Gastrocnemius medialis (tissue), 4 donors: ENCODE measurements at places on chromosomes 1 and 21. TPM values are rescaled to one million over a fixed set of nuclear protein-coding genes. Genes with fewer than 3 reads are reported as not detected.

DNA sequence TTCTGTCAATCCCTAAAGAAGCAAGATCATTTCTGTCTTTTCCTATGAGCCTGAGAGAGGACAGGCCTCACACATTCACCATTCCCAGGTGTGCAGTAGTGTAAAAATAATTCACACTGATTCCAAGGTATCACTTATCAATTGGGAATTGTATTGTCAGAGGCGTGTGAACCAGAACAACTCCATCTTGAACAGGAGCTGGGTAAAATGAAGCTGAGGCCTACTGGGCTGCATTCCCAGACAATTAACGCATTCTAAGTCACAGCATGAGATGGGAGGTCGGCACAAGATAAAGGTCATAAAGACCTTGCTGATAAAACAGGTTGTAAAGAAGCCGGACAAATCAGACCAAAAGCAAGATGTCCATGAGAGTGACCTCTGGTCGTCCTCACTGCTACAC, 239.2 kb downstream of the SMYD3 start:
- no peak for DNase-seq

The EDN2 gene
- total RNA-seq, result not detected

- DNase-seq, result no peak
Measured at GRCh38 chr1:201089596-201089995, 22.6 kb downstream of the CACNA1S start.

GRCh38 chr1:71640116-71640515, 559.3 kb upstream of the ZRANB2 start:
- DNase-seq, result no peak

GRCh38 chr1:212147581-212148033, 112.1 kb downstream of the DTL start:
- DNase-seq, result no peak

The C1orf185 gene
- not detected for total RNA-seq

The TFF2 gene
- total RNA-seq, result not detected

- no peak for DNase-seq
Measured at GRCh38 chr1:38308780-38309179, 262.2 kb upstream of the POU3F1 start.

DNA sequence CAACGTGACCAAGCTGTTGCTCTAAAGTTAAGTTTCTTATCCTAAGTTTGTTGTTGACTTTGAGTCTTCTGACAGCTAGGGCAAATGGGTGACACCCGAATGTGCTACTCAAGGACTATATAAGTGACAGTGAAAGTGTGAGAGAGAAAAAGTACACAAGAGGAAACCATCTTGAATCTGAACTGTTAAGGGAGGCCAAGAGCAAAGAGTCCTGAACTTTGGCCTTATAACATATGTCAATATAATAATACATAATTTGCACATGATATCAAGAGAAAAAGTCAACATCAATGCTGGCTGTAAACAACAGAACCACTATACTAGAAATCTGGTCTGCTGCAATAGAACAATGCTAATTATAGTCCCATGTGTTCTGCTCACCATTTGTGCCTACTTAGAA, 29.5 kb downstream of the SYNJ1 start:
- DNase-seq, result no peak

The DCDC2B gene
- not detected for total RNA-seq

DNA sequence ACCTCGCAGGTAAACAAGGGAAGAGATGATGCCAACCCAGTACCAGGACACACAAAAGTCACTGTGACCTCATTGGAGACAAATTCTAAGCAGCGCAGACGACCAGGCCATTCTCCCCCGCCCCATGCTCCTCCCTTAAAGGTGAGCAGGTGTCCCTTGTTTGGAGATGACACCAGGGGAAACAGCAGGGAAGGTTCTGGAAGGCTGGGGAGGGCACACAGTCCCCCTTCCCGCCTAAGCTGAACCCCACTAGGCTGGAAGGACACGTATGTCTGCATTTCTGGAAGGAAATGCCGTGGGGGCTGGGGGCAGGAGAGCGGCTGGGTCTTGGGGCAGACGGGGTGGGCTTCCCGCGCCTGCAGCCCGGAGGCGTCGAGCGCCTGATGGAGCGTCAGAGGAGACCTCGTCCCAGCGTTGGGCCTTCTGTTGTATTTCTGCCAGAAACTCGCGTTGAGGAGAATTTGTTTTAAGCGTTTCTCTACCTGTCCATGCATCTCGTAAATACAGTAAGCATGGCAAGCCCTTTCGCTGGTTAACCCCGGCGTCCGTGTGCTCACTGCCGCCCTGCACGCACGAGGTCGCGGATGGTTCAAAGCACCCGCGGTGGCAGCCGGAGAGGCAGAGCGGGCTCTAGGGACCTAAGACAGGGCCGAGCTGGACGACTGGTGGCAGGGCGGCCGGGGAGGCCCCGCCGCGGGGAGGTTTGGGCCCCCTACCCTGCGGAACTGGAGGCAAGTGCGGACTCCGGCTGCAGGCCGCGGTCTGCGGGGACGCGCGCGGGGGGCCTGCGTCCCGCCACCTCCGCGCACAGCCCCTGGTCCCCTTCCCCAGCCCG, 1.2 kb upstream of the LHX4 start:
- DNase-seq, result no peak

The TRAF3IP3 gene
- 0.16 TPM for total RNA-seq
